ENCODE measurements at places on chromosomes 5 and 9.

DNA sequence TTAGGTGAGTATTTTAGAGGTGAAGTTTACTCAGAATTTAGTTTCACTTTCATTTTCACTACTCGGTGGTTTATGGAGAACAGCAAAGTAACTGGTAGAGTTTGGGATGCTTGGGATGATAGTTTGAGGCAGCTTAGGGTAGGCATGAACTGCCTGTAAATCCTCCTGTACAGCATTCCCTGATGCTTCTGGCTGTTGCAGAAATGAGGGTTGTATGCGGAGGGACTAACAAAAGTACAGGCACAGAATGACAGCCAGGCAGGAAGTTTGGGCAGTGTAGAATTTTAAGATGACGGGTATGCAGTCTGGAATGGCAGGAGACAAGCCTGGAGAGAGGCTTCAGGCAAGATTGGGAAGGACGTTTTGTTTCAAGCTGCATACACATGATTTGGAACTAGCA lies 48.0 kb upstream of the FAM120AOS start:
- no peak for DNase-seq

- DNase-seq, result no peak
Observed at GRCh38 chr9:3138231-3139229, 294.6 kb upstream of the PUM3 start.

DNA sequence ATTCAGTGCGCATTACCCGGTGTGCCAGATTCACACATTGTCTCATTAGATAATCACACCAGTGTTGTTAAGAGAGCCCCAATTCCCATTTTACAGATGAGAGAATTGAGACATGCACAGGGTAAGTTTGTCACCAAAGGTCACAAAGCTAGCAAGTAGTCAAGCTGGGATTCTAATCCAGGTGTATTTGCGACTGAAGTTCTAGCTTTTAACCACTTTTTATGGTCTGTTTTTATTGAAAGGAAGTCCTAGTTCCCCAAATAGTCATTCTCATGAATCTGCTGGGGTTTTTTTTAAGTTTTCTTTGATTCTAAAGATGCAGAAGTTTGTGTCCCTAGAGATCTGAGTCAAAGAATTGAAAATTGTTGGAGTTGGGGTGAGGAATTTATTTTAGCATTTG lies 136.5 kb downstream of the DPYSL3 start:
- no peak for DNase-seq

DNA sequence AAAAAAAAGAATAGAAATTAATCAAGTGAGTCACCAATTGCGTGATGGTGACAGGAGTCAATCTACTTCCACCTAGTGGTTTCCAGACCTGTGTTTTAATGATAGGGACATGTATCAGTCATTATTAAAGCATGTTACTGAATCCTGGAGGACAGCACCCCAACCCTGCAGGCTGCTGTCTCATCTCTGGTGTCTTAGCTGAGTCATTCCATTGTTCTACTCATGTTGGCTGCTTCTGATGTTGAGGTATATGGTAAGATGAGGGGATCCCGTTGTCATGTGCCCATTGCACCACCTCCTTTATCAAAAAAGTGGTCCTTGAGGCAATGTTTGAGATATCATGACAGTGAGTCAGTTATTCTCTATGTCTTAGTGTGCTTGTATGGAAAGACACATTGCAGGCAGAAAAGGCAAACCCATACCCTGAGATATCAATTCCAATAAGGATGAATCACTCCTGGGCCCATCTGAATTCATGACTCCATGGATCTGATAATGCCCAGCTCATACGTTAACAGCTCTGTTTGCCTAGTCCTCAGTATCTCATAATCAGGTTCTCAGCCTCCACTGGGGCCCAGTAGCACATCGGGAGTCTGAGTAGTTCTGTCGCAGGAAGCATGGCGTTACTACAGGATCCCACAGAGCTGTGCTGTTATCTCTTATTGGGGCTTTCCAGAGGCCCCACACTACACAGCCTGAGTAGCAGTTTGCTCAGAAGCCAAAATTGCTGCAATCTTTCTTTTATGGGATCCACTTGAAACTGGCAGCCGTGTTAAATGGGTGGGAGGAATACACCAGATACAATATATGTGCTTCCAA lies 31.2 kb downstream of the HMGCS1 start:
- peak; percentile 21 for DNase-seq

DNA sequence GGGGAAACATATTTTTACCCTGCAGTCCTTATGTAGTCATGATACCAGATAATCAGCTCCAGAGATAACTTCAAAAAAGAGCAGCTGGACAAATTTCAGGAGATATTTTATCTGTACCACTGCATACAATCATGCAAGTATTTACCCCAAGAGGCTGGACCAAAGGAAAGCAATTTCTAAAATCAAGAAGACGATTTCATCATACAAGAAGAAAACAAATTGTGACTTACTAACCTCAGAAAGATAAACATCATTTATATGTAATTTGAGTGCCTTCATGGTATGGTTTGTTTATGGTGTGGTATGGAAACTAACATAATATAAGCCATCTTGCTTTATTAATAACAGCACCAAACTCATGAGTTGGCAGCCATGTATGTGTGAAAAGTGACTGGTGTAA lies 603.6 kb downstream of the PSAT1 start:
- no peak for DNase-seq

- DNase-seq, result no peak
Observed at GRCh38 chr9:133349965-133350616, 2.1 kb downstream of the RPL7A start.

GRCh38 chr9:3742586-3742985 lies 216.8 kb upstream of the RFX3 start:
- DNase-seq, result no peak

DNA sequence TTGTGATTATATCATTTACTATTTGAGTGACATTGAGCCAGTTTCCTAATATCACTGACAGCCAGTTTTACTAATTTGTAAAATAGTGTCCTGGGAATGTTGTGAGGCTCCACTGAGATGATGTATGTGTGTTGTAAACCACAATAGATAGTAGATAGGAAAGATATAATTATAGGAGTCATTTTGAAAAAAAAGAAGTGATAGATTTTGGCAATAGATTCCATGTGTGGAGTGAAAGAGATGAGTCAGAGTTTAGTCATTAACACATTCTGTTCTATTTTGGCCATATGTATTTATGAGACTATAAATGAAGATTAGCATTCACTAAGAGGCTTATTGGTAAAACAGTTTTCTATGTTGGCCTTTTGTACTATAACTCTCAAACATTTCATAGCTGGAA lies 388.2 kb downstream of the FAM170A start:
- DNase-seq, result no peak

DNA sequence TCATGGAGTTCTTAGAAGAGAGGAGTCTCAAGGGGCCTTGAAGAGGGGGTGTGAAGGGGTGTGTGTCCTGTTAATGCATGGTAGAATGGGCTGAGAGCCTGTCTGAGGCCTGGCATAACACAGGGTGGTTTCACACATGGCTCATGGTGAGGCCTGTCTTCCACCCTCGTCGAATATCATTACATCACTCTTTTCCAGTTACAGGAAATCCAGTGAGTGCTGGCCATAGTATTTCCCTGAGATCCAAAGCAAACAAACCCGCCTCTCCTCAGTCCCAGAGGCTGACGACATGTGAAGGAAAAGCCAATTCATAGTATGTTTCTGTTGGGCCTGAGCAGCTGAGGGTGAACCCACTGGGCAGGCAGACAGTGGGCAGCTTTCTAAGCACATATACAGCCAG lies 159.4 kb upstream of the NR3C1 start:
- DNase-seq, result no peak

DNA sequence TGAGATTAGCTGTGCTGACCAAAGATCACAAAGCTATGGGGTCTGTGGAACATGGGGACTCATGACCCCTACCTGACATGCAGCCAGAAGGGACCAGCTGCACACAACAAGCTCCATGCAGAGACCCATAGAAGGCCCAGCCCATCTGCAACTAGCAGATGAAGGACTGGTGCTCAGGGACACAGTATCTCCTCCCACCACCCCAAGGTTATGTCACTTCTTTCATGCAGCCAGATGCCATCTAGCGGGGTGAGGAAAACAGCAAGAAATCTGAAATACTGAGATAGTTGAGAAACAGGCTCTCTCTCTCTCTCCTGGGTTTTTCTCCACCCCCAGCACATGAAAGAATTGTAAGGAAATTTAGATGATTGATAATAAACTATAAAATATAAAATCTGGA lies 161.3 kb upstream of the DAPK1 start:
- DNase-seq, result no peak

GRCh38 chr9:35689542-35690293 lies at the start of gene TPM2:
TSS of gene TPM2 (minus strand) at chr9:35689925. CDS start at chr9:35689817, 108 bp downstream.
- no peak for DNase-seq

GRCh38 chr9:26809795-26810194 lies 82.8 kb downstream of the CAAP1 start:
- no peak for DNase-seq

GRCh38 chr9:98146101-98146991 lies 27.3 kb upstream of the TRIM14 start:
- DNase-seq, result no peak

DNA sequence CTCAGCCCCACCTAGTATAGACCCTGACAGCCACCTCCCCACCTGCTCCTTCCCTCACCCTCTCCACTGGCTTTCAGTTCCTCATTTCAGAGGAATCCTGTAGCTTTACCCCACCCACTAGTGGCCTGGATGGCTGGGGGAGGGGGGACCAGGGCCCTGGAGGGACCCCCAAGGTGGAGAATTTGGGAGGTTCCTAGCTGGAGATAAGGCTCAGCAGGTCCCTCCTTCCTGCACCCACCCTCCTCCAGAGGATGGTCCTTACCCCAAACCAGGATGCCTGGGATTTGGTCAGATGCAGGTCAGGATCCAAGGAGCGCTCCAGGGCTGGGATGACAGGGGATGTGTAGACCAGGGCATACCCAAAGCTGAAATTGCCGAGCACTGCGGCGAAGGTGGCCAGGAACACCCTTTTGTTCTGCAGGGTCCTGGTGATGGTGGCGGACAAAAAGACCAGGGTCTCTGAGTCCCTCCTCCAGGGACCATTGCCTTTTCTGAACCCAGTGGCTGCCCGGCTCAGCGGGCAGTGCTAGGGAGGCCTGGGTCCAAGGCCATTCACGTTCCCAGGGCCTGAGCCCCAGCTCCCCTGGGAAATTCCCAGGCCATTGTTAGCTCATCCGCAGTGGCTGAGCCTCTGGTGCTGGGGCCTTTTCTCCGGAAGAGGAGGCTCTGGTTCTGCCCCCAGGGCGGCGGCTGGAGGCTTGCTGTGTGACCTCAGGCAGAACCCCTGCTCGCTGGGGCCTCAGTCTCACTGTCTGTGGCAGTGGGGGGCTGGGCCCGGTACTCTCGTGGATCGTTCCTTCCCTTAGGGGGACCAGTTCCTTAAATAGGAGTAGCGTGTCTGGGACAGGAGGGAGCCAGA lies 678 bp downstream of the SLC2A6 start:
- no peak for DNase-seq

DNA sequence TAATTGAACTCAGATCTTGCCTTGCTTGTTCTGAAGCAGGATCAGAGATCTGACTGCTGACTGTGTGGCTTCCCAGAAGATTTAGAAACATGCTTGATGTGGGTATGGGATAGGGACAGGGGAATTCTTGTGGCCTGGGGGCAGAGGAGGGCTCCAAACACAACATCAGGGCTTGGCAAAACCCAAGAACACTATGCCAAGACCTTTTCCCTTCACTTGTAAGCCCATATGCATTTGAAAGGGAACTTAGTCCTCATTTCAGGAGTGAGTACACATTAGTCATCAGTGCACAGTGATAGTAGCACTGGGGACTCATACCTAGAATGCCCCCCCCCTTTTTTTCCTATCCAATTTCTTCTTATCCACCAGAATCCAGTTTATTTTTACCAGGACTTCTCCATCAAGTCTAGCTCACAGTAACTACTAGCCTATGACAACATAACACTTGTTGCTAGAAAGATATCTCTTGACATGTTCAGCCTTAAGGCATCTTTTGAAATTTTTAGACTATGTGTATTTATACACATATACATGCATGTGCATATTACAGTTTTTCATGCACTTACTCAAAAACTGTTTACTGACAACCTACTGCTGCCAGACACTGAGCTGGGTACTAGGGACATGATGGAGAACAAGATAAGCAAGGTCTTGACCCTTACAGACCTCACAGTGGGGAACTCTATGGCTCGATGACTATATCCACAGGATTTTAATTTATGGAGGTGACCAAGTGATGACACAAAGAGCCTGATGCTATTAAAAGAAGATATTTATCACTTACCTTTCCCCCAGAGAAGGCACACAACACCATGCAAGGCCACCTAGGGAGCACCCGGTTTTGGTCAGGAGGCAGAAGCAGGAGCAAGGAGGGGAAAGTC lies 158.3 kb upstream of the MAP3K1 start:
- no peak for DNase-seq

Measured in stimulated activated CD8-positive, alpha-beta memory T cell treated with anti-CD3 and anti-CD28 coated beads, Interleukin-15, amount 100 ng/mL, for 48 hours (primary cell).